ENCODE measurements at places on chromosomes 11 and 22. TPM values are rescaled to one million over a fixed set of nuclear protein-coding genes. Genes with fewer than 3 reads are reported as not detected.

GRCh38 chr11:127859941-127860354, 727.4 kb downstream of the ETS1 start:
- no peak for DNase-seq
- H3K4me1 ChIP-seq: no peaks in the 10 kb centered on the region
- H3K27me3 ChIP-seq: no peaks in the 10 kb centered on the region
- H3K27ac ChIP-seq: no peak overlapping the region
- H3K36me3 ChIP-seq: no peaks in the 10 kb centered on the region
- H3K4me3 ChIP-seq: no peak overlapping the region

DNA sequence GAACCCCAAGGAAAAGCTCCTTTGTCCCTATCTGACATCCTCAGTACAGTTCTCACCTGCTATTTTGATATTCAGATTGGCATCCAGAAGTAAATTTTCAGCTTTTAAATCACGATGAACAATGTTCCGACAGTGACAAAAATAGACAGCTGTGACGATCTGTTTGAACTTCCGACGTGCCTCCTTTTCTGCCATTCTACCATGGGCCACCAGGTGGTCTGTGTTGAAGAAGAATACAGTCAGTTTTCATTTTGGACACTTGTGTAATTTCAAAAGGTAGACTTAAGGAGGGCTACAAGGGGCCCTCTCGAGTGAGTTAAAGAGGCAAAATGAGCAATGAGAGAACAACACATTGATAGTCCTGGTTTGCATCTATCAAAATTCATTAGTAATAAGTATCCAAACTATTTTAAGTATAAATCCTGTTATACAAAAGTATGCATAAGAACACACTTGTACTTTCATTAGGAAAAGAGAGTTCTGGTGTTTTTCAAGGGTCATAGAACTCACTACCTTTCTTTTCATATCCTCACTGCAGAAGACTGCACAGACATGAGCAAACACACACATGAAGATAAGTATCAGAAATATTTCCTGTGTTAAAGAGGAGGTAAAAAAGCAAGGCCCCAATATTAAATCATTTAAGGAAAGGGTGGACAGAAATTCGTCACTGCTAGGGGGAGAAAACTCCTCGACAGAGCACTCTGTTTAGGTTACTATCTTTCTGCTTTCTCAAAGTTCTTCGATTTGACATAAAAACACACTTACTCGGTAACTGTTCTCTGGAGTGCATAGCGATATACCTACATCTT, 89.9 kb upstream of the APOA1 start:
- H3K27me3 ChIP-seq: no peaks in the 10 kb centered on the region
- H3K4me1 ChIP-seq: peaks cover 4% of the 10 kb centered on the region
- H3K4me3 ChIP-seq: no peak overlapping the region
- DNase-seq: no peak
- H3K36me3 ChIP-seq: no peaks in the 10 kb centered on the region

GRCh38 chr11:70482529-70482917, 84.2 kb downstream of the CTTN start:
- H3K27ac ChIP-seq: peak overlapping the region; percentile 81
- no peaks in the 10 kb centered on the region for H3K36me3 ChIP-seq
- H3K4me1 ChIP-seq: peaks cover 11% of the 10 kb centered on the region
- DNase-seq: peak; percentile 67

DNA sequence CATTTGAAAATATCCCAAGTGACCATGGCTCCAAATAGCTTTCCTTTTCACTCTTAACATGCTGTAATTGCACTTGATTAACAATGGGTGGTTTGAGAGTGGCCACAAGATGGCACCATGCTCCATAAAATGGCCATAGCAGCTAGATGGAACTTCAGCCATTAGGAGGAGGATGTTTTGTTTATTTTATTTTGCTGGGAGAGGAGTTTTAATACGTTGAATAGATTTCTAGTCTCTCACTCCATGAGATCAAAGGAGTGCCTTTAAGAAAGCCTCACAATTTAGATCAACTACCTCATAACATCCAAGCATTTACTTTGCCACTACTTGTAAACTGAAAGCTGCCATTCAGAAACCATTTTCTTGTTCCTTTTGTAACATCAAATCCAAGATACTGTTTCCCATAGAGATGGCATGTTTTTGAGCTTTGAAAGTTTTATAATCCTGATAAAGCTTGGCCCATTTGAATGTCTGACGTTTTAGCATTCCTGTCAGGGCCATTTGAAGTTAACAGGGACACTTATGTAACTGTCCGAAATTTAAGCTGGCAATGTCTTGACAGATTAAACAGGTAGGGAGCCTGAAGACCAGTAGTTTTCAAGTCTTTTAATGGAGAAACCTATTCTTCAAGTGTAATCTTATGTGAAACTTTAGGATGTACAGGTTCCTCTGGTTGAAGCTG, 4.7 kb downstream of the FEN1 start:
- DNase-seq: peak; percentile 79
- H3K4me3 ChIP-seq: no peak overlapping the region
- no peaks in the 10 kb centered on the region for H3K27me3 ChIP-seq
- no peaks in the 10 kb centered on the region for H3K36me3 ChIP-seq

UBQLNL gene
- total RNA-seq: 0.32 TPM

GPR83 gene
- 0.39 TPM for total RNA-seq

OR5A2 gene
- total RNA-seq: not detected

ARRB1 gene
- 34.9 TPM for total RNA-seq

All from adrenal gland (tissue), 19 donors.